ENCODE measurements at places on chromosomes 5 and 9.

DNA sequence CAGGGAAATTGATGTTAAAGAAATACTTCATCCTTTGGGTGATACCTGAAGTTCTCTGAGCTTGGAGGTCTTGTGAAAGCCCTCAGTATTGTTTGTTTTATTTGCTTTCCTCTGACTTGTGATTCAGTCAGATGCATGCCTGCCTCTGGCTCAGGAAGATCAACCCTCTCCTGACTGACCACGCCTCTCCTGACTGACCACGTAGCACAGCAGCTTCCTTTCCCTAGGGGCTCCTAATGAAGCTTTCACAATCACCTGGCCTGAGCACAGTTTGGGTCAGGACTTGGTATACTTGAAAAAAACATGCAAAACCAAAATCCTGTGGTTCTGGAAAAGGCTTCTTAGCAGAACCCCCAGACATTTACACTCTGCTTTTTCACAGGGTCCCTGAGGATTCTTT lies 3.8 kb downstream of the TGFBI start:
- no peak for DNase-seq

DNA sequence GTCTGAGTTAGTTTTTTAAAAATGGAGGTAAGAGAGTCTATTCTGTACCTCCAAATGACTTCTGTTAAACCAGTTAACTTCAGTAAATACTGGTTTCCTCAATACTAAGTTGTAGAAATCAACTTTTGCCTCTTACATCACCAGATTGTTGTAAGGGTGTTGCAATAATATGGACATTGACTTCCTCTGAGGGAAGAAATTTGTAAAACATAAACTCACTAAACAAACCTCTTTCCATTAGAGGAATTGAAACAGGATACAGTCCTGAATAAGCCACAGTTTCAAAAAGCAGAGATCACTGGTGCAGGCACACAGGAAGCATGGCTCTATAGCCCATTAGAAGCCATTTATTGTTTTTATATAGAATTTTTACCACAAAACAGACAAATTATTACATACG lies 32.7 kb upstream of the SLCO6A1 start:
- no peak for DNase-seq

- no peak for DNase-seq
These were observed 141.9 kb upstream of the SLC12A2 start for GRCh38 chr5:127941646-127942045.

DNA sequence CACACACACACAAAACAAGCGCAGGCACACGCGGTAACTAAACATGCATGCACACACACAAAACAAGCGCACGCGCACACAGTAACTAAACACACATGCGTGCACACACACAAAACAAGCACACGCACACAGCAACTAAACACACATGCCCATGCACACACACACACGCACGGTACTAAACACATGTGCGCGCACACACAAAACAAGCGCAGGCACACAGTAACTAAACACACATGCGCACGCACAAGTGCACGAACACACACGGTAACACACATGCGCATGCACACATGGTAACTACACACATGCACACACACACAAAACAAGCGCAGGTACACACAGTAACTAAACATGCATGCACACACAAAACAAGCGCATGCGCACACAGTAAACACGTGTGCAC lies 19.9 kb upstream of the SLC6A3 start:
- no peak for DNase-seq

GRCh38 chr9:18237776-18238175 lies 236.2 kb upstream of the ADAMTSL1 start:
- DNase-seq: no peak

DNA sequence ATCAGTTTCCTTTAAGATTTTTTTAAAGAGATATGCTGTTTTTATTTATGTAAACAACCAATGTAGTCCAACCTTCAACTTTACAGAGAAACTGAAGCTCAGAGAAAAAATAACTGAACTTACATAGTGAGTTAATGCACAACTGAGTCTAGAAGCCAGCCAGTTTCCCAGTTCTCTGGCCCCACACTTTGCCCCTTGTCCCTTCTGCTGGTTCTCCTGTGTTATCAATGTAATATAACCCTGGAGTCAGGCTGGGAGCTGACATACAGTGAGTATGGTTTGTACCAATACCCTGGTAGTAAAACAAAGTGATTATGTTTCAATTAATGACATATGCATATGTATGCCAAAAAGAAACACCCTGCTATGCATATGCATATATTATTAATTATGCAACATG lies 32.2 kb upstream of the GRIA1 start:
- no peak for DNase-seq

GRCh38 chr5:55037046-55037771 lies 13.2 kb downstream of the GZMK start:
- no peak for DNase-seq

GRCh38 chr5:91121347-91121993 lies 261.6 kb downstream of the ARRDC3 start:
- DNase-seq: no peak

DNA sequence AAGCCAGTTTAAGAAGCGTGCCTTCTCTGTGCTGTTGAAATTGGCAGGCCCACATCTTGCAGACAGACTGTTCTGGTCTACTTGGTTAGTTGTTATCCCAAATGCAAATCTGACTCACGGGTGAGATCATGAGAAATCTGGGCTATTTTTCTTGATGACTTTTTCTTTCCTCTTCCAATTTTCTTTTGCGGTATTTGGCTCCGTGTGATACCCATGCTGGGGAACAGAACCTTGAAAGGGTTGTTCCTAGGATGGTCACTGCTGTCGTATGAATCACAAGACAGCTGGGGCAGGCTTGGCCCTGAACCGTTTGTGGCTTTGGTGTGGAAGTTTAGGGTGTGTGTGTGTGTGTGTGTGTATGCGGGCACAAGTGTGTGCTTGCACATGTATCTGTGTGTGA lies 24.6 kb downstream of the PDZD2 start:
- DNase-seq: no peak

- no peak for DNase-seq
These were observed 30.7 kb upstream of the IL31RA start for GRCh38 chr5:55820488-55820887.

DNA sequence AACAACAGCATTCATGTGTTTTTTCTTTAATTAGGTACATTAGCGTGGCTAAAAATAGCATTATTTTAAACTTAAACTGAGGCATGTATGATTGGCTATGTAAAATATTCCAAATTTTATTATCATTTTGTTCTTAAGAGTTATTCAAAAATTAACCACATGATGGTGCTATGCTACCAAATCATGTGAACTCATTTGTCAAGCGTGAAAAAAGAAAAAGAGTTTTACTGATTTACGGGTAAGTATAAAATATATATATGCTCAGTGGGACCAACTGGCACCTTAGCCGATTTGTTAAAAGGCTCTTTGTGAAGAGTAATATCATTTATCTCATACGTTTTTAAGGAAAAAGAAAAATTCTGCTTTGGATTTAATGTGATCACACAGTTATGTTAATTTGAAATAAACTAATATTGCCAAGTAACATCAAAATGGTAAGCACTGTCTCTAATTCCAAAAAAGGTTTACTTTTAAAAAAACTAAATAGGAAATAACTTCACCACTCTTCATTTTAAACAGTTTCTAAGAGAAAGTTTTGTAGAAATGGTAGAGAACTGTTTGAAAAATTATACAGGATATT lies 1042.3 kb downstream of the CDH12 start:
- DNase-seq: no peak

- no peak for DNase-seq
These were observed 34.9 kb upstream of the HMCN2 start for GRCh38 chr9:130230631-130231030.

- no peak for DNase-seq
These were observed 112.0 kb downstream of the DOCK8 start for GRCh38 chr9:326667-327066.

DNA sequence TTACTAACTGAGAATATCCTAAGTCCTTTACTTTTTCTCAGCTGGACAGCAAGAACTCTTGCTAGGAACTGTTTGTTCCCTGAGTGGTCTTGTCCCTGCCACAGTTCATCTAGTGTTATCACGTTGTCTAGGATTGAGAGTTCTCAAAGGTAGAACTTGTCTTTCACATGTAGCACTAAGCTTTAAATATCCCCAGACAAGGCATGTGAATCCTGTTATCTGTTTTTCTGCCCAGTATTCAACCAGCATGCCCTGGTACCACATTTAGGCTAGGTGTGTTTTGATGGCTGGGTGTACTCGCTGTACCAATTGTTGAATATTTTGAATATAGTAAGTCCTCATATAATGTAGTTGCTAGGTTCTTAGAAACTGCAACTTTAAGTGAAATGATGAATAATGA lies 27.9 kb upstream of the PDZD2 start:
- no peak for DNase-seq
